ENCODE measurements at places on chromosomes 11 and 22.

DNA sequence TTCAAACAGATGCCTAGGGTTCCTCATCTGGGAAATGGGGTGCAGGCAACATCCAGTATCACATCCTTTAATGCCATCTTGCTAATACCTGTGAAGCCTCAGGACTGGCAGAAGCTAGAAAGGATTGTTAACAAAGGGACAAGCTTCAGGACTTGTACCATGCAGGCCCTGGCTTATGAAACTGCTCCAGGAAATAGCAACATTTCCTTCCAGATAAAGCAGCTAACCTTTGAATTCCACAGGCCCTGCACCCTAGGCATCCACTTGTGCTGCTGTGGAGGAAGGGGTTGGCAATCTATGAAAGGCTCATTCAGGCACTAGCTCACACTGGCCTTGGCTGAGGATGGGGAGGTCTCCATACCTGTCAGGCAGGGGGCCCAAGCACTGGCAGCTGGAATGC lies 87.2 kb downstream of the BTBD10 start:
- no peak for DNase-seq

GRCh38 chr11:45193695-45194094 lies 47.3 kb downstream of the PRDM11 start:
- no peak for DNase-seq

DNA sequence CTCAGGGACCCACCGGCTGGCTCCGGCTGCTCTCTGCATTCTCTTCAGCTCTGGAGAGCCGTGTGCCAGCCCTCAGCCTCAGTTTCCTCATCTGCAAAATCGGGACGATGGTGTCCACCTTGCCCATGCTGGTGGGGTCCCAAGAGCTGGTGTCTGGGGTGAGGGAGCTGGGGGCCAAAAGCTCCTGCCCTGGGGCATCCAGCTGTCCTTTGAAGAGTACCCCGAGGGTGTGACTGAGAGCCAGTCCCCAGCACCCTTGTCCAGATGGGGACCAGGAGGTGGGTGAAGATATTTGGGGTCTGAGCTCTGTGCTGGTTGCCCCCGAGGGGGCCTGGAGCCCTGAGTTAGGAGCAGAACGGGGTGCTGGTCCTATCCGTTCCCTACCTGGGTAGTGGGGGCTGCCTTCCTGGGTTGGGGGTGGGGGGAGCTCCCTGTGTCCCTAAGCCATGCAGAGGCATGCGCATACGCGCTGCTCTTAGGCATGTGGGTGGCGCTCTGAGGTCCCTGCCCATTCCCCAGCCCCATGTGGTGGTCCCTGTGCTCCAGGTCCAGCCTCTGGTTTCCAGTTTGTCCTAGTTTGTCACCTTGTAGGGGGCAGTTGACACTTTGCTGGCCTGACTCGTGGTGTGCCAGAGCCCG lies 4.9 kb downstream of the LRP5 start:
- no peak for DNase-seq

DNA sequence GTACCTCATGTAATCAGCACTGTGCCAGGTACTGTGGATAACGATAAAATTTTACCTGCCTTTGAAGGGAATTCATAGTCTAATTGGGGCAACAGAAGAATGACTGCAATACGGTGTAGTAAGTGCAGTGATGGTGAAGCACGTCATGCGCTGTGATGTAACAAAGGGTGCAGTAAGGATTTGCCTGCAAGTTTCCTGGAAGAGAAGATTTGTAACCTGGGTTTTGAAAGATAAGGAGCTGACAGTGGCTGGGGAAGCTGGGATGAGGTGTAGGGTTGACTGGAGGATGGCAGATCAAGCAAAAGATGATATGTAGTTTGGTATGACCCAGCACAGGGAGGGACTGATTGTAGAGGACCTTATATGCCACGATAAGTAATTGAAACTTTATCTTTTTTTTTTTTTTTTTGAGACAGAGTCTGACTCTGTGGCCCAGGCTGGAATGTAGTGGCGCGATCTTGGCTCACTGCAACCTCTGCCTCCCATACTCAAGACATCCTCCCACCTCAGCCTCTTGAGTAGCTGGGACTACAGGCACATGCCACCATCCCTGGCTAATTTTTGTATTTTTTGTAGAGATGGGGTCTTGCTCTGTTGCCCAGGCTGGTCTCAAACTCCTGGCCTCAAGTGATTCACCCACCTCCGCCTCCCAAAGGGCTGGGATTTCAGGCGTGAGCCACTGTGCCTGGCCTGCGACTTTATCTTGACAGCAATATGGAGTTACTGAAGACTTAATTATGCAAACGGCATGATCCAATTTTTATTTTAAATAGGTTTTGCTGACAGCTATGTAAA lies 11.3 kb downstream of the SDHD start:
- no peak for DNase-seq

DNA sequence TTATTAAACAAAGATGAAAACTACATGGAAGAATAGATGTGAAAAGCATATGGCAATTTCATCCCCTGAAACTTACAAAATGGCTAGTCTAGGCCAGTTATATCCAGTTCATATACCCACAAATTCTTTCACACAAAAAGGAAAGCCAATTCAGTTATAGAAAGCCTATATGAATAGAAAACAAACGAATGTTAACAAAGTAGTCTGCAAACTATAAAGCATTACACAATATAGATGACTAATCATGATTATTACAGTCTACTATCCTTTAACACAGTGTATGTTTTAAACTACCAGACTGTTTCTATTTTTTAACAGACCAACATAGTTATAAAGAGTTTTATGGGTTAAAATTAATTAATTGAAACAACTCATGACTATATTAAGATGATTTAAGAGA lies 12.1 kb downstream of the DCUN1D5 start:
- DNase-seq: no peak

DNA sequence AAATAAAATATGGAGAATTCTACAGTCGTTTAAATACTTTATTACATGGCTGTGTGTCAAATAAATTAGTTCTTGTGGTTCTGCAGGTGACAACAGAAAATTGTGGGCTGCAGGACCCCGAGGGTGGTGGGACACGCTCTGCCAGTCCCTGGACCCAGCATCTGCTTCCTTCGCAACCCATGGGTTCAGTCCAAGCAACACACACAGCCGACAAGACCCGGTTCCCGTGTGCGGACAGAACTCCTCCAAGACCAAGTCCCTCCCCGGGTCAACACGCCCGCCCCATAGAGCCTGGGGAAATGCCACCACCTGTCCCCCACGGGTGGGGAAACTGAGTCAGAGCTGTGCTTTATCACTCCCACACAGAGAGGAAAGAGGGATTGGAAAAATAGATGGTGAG lies 238.9 kb downstream of the BRD1 start:
- DNase-seq: no peak

GRCh38 chr11:4146070-4146771 lies 51.6 kb downstream of the RRM1 start:
- no peak for DNase-seq

Data from Panc1 (cell line).